ENCODE measurements at places on chromosomes 7 and 10. TPM values are rescaled to one million over a fixed set of nuclear protein-coding genes. Genes with fewer than 3 reads are reported as not detected.

Gene SYCE1
- not detected for total RNA-seq

Gene HPS1
- 64.0 TPM for total RNA-seq

GRCh38 chr7:2134740-2135139 lies 98.0 kb downstream of the MAD1L1 start:
- no peak for DNase-seq

DNA sequence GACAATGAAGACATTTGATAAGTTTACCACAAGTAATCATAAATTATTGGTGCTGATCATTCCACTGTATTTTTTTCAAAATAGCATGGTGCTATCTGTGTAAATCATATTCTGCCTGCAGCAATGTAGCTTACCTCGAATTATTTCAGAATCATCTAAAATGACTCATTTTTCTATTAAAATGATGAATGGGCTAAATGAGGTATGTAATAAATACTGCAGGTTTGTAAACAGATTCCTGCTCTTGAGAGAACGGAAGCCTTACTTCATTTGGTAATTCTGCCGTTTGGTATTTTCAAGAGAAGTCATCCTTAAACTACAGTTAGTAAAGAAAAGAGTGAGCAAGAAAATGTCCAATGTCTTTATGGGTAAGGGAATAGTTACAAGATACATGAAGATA lies 115.9 kb downstream of the CHCHD3 start:
- no peak for DNase-seq

DNA sequence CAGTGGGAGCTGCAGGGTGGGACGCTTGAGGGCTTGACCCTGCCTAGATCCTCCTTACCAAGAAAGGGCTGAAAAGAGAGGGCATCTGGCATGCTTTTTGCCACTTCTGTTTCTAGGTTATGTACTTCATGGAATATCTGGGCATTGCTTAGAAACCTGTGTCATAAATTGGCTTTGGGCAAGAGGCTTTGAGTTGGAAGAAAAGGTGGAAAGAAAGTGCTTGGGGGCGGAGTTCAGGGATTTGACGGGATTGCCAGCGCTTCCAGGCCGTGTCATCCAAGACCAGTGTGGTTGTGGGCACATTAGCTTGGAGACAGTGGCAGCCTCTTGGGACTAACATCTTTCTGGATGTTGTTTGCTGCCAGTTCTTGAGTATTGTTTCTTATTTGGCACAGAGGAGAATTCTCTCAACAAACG lies 825 bp downstream of the ZNF862 start:
- DNase-seq = no peak

Gene IFIT1B
- not detected for total RNA-seq

DNA sequence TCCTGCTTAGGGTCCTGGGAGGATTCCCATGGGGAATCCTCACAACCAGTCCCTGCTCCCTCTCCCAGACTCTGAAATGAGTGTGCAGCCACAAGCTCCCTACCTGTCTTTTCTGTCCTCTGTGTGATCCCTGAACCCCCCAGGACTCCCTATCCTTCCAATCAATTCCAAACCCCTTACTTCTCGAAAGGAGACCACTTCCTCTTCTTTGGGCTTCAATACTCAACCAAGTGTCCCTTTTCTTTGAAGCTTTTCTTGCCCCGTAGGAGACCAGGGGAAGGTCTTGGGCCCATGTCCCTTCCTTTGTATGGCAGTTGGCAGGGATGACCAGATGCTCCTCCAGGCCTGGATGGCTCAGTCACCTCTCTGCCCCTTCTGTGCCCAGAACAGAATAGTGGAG lies 1.7 kb downstream of the AEBP1 start:
- DNase-seq = no peak

DNA sequence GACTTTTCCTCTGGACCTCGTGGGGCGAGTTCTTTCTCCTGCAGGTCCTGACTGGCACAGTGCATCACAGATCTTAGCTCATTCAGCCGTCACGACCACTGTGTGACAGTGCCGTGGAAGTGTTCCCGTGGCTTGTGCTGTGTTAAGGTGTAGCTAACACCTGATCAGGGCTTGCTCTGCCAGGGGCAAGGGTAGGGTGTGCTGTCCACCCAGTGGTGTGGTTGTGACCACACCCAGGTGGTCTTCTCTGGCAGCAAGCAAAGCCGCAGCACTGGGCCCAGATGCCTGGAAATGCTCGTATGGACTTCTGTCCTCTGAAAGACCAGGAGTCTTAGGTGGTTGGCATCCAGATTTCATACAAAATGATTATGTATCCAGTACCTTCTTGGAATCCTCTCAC lies 86.2 kb downstream of the GLRX3 start:
- DNase-seq = no peak

Gene MNX1
- 5.7 TPM for total RNA-seq

Measured in OCI-LY7 (cell line).